Activated naive CD8-positive, alpha-beta T cell treated with anti-CD3 and anti-CD28 coated beads, Interleukin-2, amount 50 U/mL, for 24 hours (primary cell): ENCODE measurements at places on chromosomes 7 and 10.
A peak's percentile ranks its signal among the peaks of the same experiment; 100 is the strongest.

DNA sequence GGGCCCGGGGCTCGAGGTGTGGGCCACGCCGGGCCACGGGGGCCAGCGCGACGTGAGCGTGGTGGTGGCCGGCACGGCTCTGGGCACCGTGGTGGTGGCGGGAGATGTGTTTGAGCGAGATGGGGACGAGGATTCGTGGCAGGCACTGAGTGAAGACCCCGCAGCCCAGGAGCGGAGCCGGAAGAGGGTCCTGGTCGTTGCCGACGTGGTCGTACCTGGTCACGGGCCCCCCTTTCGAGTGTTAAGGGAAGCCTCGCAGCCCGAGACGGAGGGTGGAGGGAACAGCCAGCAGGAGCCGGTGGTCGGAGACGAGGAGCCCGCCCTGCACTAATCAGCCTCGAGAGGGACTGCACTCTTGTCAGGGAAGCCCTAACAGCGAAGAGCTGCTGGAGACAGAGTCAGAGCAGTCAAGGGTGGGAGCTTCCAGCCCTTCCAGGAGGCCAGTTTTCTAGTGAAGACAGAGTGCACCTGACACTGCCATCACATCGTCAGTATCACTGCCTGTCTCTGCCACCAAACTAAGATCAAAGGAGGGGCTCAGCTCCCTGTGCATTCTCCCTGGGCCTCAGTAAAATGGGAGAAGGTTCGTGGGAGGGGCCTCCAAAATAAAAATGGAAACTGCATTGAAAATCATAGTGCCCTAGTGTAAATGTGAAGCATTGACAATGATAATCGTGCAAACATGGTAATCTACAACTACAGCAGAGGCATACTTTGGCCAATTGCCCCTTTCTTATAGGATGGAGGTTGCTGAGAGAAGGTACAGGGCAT, 1.3 kb downstream of the MBLAC1 start:
- DNase-seq, result peak; percentile 33

- DNase-seq, result no peak
These were observed 337.0 kb downstream of the CRPPA start for GRCh38 chr7:16084370-16084769.

DNA sequence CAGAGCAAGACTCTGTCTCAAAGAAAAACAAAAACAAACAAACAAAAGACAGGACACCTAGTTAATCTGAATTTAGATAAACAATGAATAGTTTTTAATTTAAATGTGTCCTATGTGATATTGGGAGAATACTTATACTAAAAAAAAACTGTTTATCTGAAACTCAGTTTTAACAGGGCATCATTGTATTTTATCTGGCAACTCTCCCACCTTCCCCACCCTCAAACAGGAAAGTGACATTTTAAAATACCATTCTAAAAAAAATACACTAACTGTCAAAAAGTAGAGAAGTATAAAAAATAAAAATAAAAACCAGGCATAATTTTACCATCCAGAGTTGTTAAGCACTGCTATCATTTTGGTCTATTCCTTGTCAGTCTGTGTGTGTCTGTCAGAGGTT, 119.0 kb downstream of the RTKN2 start:
- no peak for DNase-seq

GRCh38 chr10:972763-973162, 15.5 kb upstream of the GTPBP4 start:
- DNase-seq, result no peak

- no peak for DNase-seq
These were observed 225.9 kb upstream of the PRSS58 start for GRCh38 chr7:142483659-142484317.

- DNase-seq, result peak; percentile 41
These were observed 72.0 kb downstream of the SLC37A3 start for GRCh38 chr7:140326116-140326928.

- DNase-seq, result no peak
These were observed 96.2 kb upstream of the INSIG1 start for GRCh38 chr7:155201325-155202087.

- no peak for DNase-seq
These were observed 18.2 kb downstream of the IL15RA start for GRCh38 chr10:5959142-5959541.

DNA sequence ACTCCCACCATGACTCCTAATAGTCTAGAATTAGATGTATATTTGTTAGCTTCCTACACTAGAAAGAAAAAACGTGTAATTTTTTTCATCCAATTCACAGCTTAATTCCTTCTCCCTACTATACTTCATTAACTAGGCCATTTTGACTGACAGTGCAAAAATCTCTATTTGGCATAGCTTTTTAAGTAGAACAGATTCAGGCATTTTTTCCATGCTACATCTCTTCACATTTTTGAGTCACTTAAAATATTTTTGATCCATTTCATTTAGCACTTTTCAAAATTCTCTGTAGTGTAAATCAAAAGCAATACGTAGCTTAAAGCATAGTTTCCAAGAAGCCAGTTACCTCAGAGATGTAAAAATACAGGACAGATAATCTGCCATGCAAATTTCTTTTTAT, 391.1 kb upstream of the NPVF start:
- DNase-seq, result no peak

DNA sequence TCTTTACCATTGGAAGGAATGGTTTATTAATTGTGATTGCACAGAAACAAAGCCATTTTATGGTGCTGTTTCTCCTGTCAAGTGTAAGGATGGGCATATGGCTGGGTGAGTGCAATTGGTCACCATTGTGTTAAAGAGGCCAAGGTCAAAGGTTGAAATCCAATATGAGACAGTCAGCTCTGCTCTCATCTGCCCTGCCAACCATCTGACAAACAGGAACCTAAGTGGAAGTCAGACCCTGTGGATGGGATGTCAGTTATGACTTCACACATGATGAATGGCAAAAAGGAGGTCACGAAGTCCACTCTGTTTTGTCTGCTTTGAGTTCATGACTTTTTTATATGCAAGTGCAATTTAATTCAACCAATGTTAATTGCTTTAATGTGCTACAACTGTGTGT, 172.7 kb upstream of the TMEM229A start:
- no peak for DNase-seq

DNA sequence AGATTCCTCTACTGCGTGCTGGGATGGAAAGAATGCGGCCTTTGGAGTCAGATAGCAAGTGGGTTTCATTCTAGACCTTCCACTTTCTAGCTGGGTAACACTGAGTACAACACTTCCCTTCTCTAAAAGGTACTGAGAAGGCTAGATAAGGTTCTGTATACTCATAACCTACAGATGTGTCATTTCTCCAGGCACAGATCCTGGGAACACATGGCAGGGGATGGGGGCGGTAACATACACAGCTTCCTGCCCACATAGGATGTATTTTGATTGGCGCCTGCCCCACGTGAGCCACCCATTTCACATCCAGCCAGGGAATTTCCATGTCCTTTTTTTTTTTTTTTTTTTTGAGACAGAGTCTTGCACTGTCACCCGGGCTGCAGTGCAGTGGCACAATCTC, 31.8 kb downstream of the KLRG2 start:
- no peak for DNase-seq

DNA sequence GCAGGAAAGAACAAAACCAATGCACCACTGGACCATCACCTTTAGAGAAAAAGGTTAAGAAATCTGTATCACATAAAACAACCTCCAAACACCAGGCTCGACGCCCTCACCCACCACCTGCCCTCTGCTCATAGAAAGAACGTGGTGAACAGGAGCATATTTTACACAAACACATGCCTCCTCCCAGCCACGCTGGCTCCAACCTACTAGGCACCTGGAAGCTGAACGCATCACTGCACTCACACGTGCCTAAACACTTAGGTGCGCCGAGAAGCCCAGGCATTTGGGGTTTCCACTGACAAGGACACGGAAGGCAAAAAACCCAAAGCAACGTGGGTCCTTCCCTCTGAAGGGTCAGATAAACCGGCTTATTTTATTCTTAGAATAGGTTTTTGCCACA, 56.0 kb downstream of the PTPRN2 start:
- DNase-seq, result no peak

DNA sequence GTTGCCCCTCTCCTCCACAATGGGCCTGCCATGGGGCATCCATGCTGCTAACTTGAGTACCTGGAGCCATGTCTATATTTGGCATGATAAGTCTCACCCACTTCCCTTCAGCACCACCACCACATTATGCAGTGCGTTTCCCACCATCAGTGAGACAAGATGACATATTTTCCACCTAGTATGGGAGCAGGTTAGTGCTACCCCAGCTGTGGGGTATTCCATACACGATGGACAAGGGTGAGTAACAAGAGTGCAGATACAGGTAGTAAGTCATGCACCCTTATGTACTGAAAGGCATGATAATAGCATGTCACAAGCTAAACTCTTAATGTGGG, 21.2 kb upstream of the OR2AE1 start:
- no peak for DNase-seq

DNA sequence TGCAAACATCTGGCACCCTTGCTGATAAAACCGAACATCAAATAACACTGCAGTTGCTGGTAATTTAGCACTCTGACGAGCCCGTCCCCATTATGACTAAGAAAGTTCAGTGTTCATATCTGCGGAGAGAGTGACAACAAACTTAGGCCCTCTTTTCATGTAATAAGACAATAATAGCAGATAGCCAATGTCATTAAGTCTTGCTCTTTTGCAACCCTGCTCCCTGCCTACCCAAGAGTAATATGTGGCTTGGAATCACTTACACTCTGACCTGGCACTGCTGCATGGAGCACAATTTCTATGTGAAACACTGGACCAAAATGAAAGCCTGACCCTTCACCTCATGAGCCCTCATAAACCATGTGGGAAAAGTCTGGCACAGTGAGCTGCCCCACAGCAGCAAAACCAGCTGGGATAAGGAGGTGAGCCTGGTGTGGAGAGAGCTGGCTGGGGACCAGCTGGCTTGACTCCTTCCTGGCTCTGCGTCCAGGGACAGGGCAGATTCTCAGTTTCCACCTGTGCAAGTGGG, 86.5 kb downstream of the HIPK2 start:
- no peak for DNase-seq

GRCh38 chr10:113626809-113627355, 37.0 kb downstream of the NRAP start:
- no peak for DNase-seq

DNA sequence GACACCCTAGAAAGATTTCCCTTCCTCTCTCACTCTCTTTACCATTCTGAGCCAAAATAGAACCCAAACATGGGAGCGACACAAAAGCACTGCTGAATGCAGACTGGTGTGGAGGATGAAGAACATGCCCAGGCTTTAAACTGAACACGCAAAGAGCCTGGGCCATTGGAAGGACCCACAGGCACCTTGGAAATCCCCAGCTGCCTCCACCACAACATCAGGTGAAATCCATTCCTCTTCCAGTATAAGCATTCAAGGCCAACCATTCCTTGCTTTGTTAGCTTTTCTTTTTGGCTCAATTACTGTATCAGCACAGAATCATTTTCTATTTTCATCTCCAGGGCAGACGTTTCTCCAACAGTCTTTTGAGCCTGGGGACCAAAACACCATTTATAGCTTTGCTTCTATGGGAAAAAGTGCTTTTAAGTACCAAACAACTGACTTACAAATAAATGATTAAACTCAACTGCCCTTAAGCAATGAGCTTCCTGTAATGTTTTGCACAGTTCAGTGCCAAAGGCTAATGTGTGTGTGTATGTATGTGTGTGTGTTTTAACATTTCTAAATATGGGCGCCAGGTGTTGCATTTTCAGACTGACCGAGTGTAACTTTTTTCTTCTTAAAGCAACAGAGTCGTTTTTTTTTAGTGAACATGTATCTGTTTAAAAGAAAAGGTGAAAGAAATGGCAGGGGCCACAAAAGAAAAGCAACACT, 16.2 kb upstream of the BLNK start:
- no peak for DNase-seq

GRCh38 chr10:48627984-48628609, 23.2 kb upstream of the ARHGAP22 start:
- DNase-seq, result no peak

- DNase-seq, result peak; percentile 92
These were observed 5.1 kb downstream of the COMTD1 start for GRCh38 chr10:75230600-75231038.

- no peak for DNase-seq
These were observed 15.5 kb downstream of the WDR86 start for GRCh38 chr7:151394076-151395035.

GRCh38 chr10:103691267-103691666, 164.1 kb downstream of the SH3PXD2A start:
- DNase-seq, result no peak

- no peak for DNase-seq
These were observed 107.5 kb downstream of the EPDR1 start for GRCh38 chr7:38027884-38028455.

DNA sequence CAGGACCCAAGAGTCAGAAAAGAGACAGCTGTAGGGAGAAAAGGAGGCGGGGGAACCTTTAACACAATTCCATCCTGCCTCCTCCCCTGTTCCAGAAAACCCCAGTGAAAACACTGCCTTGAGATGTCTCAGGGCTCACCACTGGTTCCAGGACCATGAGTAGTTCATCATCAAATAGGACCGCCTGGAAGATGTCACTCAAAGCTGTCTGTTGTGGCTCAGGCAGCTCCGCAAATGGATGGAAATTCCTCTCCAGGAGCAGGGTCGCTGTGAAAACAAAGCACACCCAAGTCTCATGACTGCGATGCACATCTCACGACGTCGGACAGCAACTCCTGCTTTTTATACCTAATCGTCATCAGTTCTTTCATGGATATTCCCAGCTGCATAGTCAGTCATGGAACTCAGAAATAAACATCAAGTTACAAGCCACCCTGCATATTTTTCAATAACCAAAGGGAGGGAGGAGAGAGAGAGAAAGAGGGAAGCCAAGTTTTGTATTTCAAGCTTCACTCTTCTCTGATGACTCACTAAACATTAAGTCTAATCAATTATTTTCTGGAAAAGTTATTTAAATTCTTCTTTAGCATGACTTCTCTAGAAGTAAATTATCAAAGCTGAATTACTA, 49.2 kb downstream of the GSDME start:
- no peak for DNase-seq

- DNase-seq, result no peak
These were observed 140.6 kb downstream of the NRP1 start for GRCh38 chr10:33193701-33194521.

- no peak for DNase-seq
These were observed 560.9 kb downstream of the PTPRN2 start for GRCh38 chr7:158026636-158027265.

DNA sequence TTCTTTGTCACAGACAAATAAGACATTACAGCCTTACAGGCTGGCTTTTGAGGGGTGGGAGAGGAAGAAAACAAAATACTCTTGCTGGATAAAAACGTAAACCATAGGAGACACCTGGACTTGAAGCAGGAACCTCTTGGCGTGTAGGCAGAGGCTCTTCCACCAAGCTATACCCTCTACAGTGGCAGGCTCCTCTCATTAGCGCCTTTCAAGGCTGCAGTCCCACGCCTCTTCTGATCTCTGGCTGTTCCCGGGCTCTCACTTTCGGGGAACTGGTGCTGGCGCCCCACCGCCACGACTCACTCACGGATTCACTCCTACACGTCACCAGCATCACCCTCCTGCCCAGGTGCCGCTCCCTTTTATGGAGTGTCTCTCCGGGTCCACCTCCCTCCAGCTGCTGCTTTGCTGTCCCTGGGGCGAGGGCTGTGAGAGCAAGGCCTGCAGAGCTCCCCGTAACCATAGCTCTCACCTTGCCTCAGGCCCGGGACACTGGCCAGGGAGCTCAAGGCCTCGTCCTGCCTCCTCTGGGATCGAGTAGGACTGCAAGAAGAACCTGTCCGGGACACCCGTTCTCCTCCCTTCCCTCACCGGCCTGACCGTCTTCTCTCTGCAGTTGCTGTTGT, 62.6 kb downstream of the ZNF777 start:
- no peak for DNase-seq
